Dermis lymphatic vessel endothelial cell (primary cell): ENCODE measurements at places on chromosomes 11 and 22. TPM values are rescaled to one million over a fixed set of nuclear protein-coding genes. Genes with fewer than 3 reads are reported as not detected.

The SELENOH gene
- 82.9 and 85.4 TPM in 2 replicates for total RNA-seq

The PGGHG gene
- total RNA-seq: 10.0 and 10.5 TPM in 2 replicates

The ZNF74 gene
- 8.8 and 16.7 TPM in 2 replicates for total RNA-seq

The KRTAP5-2 gene
- not detected in 2 replicates for total RNA-seq

The PLAAT3 gene
- 102 and 120 TPM in 2 replicates for total RNA-seq

The LRRC74B gene
- total RNA-seq: not detected in 2 replicates

The SEC14L6 gene
- total RNA-seq: under 0.01 TPM in 1 of 2 replicates, not detected in the other

The OR8D1 gene
- total RNA-seq: not detected in 2 replicates

The NFRKB gene
- total RNA-seq: 13.5 and 20.7 TPM in 2 replicates

The CDC45 gene
- 3.1 and 4.0 TPM in 2 replicates for total RNA-seq

The OR51E2 gene
- not detected in 2 replicates for total RNA-seq

The RPS19BP1 gene
- 40.6 and 41.7 TPM in 2 replicates for total RNA-seq

The LRRN4CL gene
- 0.43 and 0.60 TPM in 2 replicates for total RNA-seq

The MSANTD2 gene
- 6.0 and 8.9 TPM in 2 replicates for total RNA-seq

The UPK2 gene
- total RNA-seq: not detected in 2 replicates

The HTR3B gene
- not detected in 2 replicates for total RNA-seq

The DLG2 gene
- 0.11 and 0.52 TPM in 2 replicates for total RNA-seq
